DMS53 (cell line): ENCODE measurements at places on chromosomes 12 and 14.
A peak's percentile ranks its signal among the peaks of the same experiment; 100 is the strongest.

DNA sequence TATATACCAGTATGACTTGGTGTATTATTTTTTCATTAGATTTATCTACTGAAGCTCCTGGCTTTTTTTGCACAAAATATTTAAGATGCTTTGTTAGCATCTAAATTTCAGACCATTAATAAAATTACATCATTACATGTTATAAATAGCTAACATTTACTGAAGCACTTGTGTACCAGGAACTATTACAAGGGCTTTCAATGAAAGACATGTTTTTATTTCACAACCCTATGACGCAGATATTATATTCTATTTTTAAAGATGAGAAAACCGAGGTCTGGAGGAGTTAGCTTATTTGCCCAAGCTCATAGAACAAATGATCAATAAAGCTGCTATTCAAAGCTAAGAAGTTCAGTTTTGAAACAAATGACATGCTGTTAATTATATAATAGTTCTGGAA lies 420.4 kb upstream of the DCN start:
- DNase-seq = no peak

DNA sequence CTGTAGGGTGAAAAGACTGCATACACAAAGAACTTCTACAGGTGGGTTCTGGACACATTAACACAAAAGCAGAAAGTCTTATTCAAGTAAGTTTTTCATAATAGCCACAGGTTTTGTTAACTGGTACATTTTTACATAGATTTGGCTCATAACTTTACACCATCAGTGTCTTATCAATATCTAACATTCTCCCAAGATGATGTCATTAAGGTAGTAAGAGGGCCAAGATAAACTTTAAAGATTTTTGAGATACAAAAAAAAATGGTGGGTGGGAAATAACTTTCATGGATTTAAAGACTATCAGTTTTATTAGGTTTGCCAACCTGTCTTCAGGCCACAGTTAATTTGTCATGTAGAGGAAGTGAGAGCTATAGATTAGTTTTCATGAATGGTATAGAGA lies 1.7 kb downstream of the SUPT16H start:
- no peak for DNase-seq

GRCh38 chr12:100266585-100266834 lies 369 bp downstream of the DEPDC4 start:
- DNase-seq = no peak

DNA sequence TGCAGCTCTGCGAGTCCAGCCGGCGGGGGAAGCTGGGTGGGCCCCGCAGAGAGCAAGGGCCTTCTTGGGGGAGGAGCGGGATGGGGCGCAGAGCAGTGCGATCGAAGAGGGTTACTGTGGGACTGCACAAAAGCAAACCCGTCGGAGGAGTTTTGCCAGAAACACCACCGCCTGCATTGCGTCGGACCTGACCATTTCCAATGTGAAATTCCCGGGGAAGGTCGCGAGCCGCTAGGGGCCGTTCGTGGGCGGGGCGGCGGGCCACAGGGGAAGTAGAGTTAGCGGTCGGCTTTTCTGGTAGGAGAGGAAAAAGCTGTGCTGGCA lies 333 bp upstream of the KCNA1 start:
- peak; percentile 71 for DNase-seq

- no peak for DNase-seq
Measured at GRCh38 chr14:93319958-93320357, 12.9 kb downstream of the BTBD7 start.

DNA sequence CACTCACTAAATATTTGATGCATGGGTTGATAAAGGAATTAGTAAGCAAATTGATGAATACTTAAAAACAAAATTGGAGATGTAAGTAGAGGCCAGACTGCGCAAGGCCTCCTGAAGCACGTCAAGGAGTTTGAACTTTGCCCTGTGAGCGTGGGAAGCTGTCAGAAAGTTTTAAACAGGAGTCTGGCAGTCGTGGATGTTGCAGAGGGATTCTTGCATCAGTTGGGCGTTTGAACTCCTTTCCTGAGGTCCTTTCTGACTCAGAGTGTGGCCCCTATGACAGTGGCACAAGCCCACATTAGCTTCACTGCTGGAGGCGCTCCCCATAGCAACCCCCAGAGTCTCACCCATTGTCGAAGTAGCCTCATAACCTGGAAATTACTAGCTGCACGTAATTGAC lies 17.9 kb upstream of the IL22 start:
- no peak for DNase-seq

GRCh38 chr12:70236990-70237389 lies 6.2 kb upstream of the CNOT2 start:
- no peak for DNase-seq

- peak; percentile 45 for DNase-seq
Measured at GRCh38 chr12:50326590-50327284, 43.4 kb upstream of the LIMA1 start.

GRCh38 chr12:84658877-84659276 lies 253.7 kb downstream of the SLC6A15 start:
- DNase-seq = no peak

DNA sequence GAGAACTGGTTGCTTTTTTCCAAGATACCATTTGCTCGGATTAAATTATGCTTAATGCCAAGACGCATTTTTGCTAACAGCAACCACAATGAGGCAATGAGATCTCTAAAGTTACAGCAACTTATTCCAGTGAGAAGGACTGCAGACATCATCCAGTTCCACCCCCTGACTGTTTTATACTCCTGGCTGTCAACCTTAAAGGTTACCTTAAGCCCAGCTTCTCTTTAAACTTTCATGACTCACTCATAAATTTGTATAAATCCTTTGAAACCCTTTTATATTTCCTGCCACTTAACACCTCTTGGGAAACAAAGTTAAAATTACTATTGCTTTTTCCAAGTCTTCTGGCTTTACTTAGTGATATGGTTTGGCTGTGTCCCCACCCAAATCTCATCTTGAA lies 80.2 kb downstream of the TMTC1 start:
- DNase-seq = no peak

GRCh38 chr12:107320929-107321631 lies 227.7 kb upstream of the CRY1 start:
- peak; percentile 63 for DNase-seq

GRCh38 chr14:83289896-83290295 lies 1756.2 kb upstream of the SEL1L start:
- DNase-seq = no peak

- no peak for DNase-seq
Measured at GRCh38 chr14:69226736-69227135, 33.2 kb upstream of the GALNT16 start.

GRCh38 chr12:3559601-3560294 lies 68.7 kb downstream of the PRMT8 start:
- DNase-seq = peak; percentile 99

- peak; percentile 27 for DNase-seq
Measured at GRCh38 chr12:80939231-80939950, 1.7 kb upstream of the LIN7A start.

DNA sequence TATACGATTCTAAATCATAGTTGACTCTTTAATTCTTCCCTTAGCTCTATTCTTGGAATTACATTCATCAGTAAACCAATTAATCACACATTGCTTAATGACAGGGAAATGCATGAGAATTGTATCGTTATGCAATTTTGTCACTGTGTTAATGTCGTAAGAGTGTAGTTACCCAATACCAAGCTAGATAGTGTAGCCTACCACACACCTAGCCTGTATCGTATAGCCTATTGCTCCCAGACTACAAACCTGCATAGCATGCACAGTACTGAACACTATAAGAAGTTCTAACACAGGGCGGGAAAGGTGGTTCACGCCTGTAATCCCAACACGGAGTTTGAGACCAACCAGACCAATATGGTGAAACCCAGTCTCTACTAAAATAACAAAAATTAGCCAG lies 24.7 kb downstream of the HNRNPC start:
- no peak for DNase-seq

GRCh38 chr12:96195845-96196451 lies 1.8 kb downstream of the ELK3 start:
- no peak for DNase-seq

DNA sequence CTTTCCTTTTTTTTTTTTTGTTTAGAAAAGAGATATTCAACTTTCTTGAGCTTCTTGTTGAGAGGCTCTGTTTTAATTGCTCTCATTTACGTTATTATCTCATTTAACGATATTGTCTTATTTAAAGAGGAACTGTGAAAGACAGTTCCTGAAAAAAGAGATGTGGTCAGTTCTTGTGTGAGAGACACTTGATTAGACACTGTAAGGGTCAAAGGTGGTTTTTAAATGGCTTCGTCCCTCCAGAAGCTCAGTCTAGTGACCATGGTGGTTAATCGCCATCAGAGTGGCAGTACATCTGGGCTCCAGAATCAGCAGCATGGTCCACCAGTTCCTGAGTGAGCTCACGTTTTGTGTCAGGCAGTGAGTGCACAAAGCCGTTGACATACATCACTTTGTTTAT lies 57.9 kb upstream of the KCNA5 start:
- DNase-seq = no peak

DNA sequence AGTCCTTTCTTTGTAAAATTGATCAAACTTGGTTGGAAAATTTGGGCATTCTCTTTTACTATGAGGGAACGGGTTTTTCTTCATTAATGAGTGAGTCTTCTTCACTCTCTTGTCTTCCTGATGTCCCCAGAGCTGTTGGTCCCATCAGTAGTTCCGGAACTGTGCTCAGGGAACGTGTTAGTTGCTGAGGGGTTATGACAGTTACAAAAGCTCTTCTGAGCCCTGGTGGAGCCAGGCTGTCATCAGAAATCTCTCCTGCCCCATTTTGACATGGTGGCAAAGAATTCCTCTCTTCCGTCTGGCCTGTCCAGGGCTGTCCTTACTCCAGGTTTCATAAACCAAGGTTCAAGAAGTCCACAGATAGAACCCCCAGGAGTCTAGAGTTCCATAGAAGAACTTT lies 208.5 kb downstream of the SLC41A2 start:
- DNase-seq = no peak

DNA sequence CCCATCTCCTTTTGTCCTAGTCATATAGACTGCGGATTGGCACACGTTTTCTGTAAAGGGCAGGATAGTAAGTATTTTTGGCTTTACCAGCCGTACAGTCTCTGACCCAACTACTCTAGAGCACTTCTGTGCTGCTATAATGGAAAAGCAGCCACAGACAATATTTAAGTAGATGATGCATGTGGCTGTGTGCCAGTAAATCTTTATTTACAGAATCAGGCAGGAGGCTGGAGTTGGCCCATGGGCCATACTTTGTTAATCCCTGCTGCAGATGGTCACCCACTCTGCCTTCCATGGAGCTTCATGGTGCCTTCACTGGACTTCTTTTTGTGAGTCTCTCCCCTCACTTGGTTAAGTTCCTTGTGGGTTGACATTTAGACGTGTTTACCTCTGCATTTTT lies 584.5 kb upstream of the TBX3 start:
- DNase-seq = no peak

DNA sequence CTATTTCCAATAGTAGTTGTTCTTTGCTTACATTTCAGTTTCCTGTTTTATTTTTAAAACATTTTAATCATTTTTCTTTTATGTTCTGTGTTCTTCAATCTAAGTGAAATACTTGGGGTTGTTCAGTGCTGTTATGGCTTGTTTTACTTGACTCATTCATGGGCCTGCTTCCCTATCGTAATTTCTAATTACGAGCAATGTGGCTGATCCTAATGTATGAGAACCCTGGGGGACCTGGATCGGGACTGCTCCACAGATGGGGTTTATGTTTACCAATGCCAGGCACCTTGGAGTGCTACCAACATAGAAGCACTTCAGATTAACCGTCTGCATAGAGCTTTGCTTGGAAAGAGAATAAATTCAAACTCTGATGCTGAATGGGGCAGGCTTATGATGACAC lies 29.8 kb downstream of the TECPR2 start:
- DNase-seq = no peak

GRCh38 chr14:78071016-78071549 lies 99.1 kb upstream of the NRXN3 start:
- DNase-seq = no peak

GRCh38 chr12:107992870-107993451 lies 136.1 kb upstream of the WSCD2 start:
- DNase-seq = peak; percentile 75

DNA sequence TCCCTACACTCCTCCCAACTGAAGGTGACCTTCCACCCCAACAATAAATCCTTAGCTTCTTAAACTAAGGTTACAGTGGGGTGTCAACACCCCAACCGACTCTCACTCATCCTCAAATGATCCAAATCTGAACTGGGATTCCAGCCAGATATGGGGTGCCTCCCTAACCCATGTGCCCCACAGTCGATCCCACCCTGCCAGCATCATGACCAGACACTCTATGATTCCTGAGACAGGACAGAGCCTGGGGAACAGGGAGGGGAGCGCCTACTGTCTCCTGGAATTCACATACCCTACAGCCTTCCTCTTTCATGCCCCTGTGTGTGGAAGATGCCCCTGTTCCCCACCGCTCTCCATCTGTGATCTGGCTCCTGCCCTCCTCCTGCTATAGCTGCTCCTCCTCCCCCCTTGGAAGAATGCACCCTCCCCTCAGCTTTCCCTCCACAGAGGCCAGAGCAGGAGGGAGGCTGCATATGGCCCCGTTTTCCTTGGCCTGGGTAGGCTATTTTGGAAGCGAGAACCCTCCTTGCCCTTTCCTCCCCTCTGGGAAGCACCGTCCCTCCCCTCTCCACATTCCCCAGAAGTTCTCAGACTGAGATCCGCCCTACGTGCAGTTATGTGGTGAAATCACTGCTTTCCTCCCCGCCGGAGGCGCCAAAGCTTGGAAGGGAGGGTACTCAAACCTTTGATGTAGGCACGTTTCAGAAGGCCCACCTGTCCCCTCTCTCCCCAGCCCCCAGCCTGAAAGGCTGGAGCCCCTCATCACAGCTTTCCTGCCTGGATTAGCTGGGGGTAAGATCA lies 48.0 kb downstream of the SMUG1 start:
- no peak for DNase-seq

DNA sequence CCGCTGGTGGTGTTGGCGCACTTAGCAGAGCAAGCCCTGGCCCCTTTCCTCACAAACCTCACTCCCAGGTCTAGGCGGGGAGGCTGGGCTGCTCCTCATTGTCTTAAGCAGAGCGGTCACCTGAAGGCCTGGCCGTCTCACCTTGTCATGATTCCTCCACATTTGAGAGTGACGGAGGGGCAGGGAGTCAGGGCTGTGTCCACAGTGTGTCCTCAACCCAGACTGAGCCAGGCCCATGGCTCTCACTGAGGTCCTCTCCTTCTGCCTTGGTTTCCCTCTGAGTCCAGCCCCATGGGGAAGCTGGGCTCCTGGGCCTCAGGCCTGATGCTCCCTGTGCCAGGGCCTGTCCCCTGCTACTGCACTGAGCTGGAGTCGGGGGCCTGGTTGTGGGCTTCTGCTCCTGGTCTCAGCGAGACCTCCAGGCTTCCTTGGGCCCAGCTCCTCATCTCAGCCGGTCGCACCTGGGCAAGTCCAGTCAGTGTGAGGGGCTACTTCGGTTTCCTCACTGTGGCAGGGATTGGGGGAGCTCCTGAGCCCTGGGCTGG lies 44.9 kb downstream of the KRT80 start:
- no peak for DNase-seq

- no peak for DNase-seq
Measured at GRCh38 chr12:94172031-94172430, 23.7 kb downstream of the PLXNC1 start.

GRCh38 chr12:129034558-129035289 lies 181.4 kb downstream of the GLT1D1 start:
- DNase-seq = no peak

- DNase-seq = no peak
Measured at GRCh38 chr12:5973461-5974115, 28.5 kb upstream of the ANO2 start.

- no peak for DNase-seq
Measured at GRCh38 chr12:68749443-68749842, 3.5 kb downstream of the SLC35E3 start.
